ENCODE measurements at places on chromosomes 4 and X.

GRCh38 chr4:149719806-149720205, 95.8 kb downstream of the IQCM start:
- DNase-seq, result no peak

GRCh38 chr4:84647312-84647884, 64.5 kb downstream of the CDS1 start:
- DNase-seq, result no peak

DNA sequence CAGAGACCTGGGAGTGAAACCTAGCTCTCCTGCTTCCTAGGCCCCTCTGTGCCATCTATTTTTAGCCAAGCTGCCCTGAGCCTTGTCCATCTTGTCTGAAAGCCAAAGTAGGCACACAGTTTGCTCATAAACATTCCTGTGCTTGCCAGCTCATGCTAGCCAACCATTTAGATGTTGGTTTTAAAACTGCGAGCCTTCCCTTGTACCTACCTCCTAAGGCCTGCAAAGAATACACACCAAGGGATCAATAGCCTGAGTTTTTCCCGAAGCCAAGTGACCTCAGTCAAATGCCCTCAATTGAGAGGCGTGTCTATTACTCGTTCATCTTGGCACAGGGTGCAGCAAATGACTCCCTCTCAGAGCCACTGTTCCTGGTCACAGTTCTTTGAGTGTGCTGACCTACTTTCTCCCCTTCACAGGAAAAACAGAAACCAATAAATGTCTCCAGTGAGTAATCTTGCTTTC, 48.5 kb downstream of the ZCCHC12 start:
- DNase-seq, result no peak

DNA sequence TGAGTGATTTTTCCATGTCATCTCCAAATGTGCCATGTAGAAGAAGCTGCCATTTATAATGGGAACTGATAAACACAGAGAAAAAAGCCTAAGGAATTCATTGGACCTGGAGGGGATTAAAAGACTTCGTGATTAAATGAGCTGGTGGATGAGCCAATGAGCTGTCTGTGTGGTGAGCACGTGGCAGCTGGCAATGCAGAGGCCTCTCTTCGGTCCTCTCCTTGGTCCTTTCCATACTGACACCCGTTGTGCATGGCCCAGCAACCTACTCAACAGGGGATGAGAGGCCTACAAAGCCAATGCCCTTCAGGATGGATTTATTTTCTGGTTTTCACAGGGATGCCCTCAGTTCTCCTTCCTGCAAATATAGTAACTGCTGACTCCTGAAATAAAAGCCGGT, 87.7 kb upstream of the STS start:
- no peak for DNase-seq

DNA sequence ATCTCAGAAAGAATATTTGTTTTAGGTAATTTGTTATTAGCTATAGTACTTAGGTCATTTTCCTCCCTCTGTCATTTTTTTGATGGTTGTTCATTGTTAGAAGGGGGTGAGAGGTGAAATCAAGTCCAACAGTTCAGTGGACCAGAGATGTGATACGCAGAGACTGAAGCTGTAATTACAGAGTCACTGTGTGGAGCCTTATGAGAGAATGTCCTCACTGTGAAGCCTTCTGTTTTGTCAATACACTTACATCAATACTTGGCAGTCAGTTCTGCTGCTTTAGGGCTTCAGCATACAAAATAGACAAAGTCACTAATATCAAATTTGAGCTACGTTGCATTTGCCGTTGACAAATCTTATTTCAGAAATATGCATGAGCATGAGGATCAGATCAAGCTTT, 692.5 kb downstream of the C4orf33 start:
- no peak for DNase-seq

DNA sequence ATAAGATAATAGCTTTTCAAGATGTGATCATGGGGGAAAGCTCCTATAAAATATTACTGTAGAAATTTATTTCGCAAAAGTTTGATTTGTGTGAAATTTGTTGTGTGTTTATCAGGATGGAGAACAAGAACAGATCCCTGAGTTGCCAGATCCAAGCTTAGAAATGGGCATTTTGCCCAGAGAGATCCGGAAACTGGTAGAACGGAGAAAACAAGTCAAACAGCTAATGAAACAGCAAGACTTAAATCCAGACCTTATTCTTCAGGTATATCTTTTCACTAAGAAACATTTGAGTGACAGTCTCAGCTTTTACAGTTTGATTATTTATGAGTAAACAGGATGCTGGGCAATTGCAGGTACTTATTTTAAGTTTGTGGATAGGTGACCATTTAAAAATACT, 54.5 kb downstream of the POLA1 start:
- DNase-seq, result no peak

GRCh38 chr4:78630615-78631014, 79.0 kb downstream of the ANXA3 start:
- DNase-seq, result no peak

DNA sequence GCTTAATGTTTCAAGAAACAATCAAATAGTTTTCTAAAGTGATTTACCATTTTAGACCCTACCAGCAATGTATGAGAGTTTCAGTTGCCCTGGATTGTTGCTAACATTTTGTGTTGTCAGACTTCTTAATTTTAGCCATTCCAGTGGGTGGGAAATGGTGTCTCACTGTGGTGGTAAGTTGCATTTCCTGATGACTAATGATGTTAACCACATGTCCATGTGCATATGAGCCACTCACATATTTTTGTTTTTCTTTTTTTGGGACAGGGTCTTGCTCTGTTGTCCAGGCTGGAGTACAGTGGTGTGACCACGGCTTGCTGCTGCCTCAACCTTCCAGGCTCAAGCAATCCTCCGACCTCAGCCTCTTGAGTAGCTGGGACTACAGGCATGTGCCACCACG, 48.3 kb downstream of the MED28 start:
- no peak for DNase-seq

DNA sequence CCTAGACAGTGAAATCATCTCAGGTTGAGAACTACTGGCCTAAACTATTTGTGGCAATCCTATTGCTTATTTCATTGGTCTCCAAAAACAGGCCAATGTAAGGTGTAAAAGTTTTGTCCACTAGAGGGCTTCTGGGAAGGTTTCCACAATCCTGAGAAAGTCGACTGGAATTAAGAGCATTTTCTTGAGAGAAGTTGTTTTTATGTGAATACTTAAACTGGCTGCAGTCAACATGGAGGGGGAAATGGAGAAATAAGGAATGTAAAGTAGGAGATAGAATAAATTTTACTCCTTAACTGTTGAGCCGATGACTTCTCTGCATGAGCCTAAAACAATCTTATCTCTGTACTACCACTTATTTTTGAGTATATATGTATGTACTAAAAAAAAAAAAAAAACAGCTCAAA, 11.0 kb upstream of the EIF4E start:
- DNase-seq, result no peak

DNA sequence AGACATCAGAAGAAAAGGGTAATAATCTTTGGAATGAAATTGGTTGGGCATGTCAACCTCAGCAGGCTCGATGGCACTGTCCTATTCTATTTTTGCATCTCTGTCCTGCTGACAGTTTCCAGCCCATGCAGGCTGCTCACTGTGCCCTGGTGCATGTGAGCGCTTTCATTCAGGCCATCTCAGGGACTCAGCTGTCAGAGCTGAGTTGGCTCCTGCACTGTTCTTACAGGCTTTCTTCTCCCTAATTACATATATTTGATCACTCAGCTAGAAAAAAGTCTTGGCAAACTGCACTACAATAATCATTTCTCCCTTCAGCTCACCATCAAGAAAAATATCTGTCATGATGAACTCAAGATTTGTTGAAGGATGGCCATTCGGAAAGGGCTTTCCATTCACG, 84.7 kb downstream of the RASL11B start:
- DNase-seq, result no peak

- DNase-seq, result no peak
Measured at GRCh38 chrX:5117816-5118215, 1110.9 kb downstream of the NLGN4X start.

DNA sequence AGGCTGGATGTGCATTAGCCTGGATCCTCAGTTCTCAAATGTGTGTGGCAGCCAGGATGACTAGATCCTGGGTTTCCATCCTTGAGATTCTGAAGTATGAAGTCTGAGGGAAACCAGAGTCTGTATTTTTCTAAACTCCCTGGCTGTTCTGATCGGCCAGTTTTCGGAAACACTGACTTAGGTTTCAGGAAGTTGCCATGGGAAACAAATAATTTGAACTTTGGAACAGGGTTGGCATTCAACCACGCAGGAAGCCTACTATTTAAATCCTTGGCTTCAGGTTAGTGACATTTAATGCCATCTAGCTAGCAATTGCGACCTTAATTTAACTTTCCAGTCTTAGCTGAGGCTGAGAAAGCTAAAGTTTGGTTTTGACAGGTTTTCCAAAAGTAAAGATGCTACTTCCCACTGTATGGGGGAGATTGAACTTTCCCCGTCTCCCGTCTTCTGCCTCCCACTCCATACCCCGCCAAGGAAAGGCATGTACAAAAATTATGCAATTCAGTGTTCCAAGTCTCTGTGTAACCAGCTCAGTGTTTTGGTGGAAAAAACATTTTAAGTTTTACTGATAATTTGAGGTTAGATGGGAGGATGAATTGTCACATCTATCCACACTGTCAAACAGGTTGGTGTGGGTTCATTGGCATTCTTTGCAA, 67.6 kb downstream of the PDGFRA start:
- no peak for DNase-seq

GRCh38 chr4:12286351-12286750, 857.7 kb upstream of the HS3ST1 start:
- no peak for DNase-seq

DNA sequence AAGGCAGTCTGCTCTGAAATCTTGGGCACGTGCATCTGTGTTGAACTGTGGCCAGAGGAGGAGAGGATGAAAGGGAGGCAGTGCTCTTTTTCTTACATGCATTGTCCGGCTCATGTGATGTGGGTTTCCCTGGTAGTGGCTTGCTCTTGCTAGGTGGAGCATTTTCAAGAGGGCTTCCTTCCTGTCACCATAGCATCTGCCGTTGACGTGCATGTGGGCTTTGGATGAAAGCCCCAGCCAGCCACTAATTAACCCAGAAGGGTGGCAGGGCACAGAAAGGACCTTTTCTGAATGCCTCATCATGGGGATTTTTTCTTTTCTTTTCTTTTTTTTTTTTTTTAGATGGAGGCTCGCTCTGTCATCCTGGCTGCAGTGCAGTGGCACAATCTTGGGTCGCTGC, 121.3 kb downstream of the GPR143 start:
- DNase-seq, result no peak

GRCh38 chr4:7263166-7263565, 70.8 kb downstream of the SORCS2 start:
- no peak for DNase-seq

GRCh38 chr4:176354884-176355283, 35.1 kb downstream of the SPCS3 start:
- no peak for DNase-seq

GRCh38 chrX:28625223-28625622, 38.0 kb downstream of the IL1RAPL1 start:
- no peak for DNase-seq

DNA sequence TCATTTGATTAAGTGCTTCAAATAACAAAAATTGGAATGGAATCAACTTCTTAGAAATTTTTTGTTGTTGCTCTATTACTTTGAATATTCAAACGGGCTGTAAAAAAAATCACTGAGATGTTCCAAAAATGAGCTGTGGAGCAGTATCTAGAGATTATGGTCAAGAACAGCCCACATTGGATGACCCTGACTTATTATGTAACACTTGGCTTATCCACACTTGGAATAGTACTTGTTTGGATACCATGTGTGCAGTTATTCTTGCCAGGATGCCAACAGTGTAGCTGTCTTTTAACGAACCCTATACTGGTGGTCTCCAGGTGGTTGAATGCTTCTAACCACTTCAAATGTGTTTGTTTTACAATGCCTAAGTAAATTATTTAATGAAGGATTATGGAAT, 64.9 kb upstream of the CAMK2D start:
- DNase-seq, result no peak

GRCh38 chr4:141074098-141074878, 59.0 kb downstream of the RNF150 start:
- no peak for DNase-seq

GRCh38 chr4:173699841-173700475, 169.9 kb upstream of the HAND2 start:
- no peak for DNase-seq

DNA sequence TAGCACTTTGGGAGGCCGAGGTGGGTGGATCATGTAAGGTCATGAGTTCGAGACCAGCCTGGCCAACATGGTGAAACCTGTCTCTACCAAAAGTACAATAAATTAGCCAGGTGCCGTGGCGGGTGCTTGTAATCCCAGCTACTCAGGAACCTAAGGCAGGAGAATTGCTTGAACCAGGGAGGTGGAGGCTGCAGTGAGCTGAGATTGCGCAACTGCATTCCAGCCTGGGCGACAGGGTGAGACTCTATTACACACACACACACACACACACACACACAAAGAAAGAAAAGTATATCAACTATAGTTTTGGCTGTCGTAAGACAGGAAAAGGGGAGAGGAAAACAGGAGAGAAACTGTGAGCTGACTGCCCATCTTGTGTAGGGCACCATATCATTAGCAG, 171.7 kb downstream of the ADAMTS3 start:
- DNase-seq, result no peak

DNA sequence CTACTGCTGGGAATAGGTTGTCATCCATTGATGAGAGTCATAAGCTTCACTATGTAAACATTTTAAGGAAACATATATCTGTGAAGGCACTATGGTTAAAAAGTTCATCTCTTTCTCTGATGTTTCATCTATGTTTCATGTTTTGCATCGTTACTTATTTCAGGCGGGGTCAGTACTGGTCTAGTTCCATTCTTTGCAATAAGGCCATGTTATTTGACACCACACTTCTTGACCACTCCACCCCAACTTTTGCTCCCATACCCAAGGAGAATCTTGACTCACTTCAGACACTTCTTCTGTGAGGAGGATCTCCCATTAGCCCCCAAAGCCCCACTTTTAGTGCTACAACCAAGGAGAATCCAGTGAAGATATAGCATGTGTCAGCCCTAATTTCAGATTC, 119.4 kb downstream of the GRIA3 start:
- no peak for DNase-seq

DNA sequence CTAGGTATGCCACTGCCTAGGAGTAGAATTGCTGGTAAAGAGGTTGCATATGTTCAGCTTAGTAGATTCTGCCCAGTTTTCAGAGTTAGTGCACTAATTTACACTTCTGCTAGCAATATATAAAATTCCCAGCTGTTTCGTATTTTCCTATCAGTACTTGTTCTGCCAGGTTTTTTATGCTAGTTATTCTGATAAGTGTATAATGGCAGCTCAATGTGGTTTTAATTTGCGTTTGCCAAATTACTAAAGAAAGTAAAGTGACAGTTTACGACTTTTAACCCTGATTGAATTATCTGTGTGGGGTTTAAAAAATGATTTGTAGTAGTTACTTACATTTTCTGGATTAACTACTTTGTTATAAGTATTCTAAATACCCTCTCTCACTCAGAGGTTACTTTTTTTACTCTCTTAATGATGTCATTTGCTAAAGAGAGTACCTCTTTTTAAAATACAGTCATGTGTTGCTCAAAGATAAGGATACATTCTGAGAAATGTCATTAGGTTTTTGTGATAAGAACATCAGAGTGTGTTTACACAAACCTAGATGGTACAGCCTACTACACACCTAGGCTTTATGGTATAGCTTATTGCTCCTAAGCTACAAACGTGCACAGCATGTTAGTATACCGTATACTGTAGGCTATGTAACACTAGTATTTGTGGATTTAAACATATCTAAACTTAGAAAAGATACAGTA, 363.2 kb downstream of the IL15 start:
- no peak for DNase-seq

All from activated T-helper 9 cell treated with anti-CD3 and anti-CD28 coated beads, Interleukin-2, amount 50 U/mL, for 16 hours (primary cell).